ENCODE measurements at places on chromosomes 7 and 10. TPM values are rescaled to one million over a fixed set of nuclear protein-coding genes. Genes with fewer than 3 reads are reported as not detected.

The ZNF107 gene
- 3.8 TPM for total RNA-seq

- DNase-seq = peak; percentile 85
These were observed 1.3 kb upstream of the ARID5B start for GRCh38 chr10:61899997-61900828.

GRCh38 chr10:99993701-99994689 lies 15.8 kb downstream of the DNMBP start:
- DNase-seq = peak; percentile 58

The PHKG1 gene
- 1.6 TPM for total RNA-seq

DNA sequence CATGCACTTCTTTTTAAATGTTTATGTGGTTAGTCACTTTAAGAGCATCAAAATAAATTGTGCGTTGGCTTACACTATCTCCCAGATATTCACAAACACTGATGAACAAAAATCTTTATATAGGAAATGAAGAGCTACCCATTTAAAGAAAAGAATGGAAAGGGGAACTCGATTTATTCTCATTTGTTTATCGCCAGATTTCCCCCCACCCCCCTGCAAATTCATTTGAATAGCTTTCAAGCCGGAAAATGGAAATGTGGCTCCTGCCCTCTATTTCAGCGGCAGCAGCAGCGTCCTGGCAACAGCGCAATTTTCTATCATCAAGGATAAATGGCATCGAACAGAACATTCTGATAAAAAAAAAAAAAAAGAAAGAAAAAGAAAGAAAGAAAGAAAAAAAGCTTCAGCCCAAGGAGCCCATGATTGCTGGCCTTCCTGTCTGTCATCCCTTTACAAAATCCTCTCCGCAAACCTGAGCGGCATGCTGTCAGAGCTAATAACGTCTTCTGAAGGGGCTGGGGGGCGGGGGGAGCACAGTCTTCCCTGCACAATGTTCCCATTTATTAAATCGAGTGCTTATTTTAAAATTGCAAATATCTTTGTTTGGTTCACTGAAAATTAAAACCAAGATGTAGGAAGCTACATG lies 13.7 kb upstream of the DLX6 start:
- no peak for DNase-seq

The ZSCAN21 gene
- 0.75 TPM for total RNA-seq

The ITGB1 gene
- total RNA-seq = 135 TPM

DNA sequence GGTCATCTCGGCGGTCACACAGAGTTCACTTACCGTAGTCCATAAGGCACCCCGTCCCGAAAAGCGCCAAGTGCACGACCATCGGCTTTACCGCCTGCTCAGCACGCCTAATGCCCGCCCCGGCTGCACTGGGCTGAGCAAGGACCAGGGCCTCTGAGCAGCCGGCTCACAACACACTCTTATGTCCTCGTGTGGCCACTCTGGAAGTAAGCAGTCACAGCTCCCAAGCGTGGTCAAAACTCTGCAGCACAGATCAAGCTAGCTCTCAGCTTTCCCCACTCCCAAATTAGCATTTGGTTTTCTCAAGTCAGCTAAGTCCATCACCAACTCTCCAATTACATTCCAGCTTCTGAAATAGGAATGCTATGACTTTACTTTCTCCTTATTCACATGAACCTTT lies 57.7 kb downstream of the MAD1L1 start:
- DNase-seq = no peak

DNA sequence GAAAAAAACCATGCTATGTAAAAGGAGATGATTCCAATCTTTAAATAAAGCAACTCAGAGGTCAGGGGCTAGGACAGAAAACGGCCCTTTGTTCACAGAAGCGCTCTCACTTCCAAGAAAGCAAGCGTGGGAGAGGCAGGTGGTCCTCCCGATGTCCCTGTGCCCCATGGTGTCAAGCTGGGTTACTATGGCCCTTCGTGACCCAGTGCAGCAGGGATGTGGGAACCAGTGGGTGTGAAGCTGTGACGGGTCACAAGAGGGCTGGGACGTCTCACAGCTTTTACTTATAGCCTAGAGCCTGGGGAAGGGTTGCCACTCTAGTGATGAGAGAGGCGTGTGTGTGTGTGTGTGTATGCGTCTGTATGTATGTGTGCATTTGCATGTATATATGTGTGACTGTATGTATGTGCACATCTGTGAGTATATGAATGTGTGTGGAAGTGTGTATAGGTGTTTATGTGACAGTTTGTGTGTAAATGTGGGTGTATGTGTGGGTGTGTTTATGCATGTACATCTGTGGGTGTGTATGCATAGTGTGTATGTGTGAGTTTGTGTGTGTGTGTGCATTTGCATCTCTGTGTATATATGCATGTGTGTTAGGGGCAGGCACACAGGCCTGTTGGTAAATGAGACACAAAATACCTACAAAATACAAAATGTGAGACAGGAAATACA lies 25.2 kb downstream of the HTRA1 start:
- no peak for DNase-seq
